ENCODE measurements at places on chromosomes 3 and 15.

DNA sequence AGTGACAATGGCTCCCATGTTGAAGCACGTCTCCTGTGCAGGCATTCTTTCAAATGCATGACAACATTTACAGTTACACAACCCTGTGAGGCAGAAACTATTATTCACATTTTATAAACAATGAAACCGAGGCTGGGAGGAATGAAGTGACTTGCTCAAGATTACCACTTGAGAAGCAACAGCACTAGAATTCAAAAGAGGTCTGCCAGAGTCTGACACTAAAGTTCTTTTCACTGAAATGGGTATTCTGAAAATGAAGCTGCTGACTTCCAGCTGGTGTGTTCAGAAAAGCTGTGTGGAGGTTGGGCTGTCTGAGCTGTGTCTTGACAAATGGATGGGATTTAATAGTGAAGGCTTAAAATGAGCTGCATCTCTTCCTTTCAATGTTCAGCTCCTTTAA is 104.4 kb downstream of the THSD4 start:
- DNase-seq = no peak

DNA sequence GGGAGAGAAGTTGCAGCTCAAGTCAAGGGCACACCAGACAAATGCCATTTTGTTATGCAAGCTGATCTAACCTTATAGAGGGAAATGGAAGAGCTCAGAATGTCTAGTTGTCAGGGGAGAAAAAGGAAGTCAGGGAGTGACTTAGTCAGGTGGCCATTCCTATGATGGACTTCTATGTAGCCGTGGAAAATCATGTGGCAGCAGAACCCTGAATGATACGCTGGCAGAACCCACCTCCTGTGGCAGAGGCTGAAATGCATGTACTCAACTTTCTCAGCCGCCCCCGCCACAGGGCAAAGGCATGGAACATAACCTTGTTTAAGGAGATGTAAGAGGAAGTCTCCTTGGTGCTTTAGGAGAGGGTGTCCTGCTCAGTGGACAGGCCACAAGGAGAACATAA is 37.7 kb upstream of the PARL start:
- DNase-seq = no peak

DNA sequence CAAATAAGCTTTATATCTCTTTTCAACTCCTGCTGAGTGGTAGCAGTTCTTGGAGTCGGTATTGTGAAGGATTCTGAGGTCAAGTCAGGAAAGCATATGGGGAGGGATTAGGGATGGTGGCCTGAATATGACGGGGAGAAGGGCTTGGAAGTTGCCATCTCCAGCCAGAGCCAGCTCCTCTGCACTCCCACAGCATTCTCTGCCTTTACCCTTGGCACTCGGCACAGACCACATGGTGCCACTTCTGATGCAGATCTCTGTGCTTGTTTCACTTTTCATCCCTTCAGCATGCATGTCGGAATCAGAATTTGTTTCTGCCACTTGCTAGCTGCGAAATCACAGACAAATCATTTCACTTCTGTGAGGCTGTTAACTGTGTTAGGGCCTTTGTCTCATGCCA is 52.5 kb downstream of the RAB11A start:
- no peak for DNase-seq

DNA sequence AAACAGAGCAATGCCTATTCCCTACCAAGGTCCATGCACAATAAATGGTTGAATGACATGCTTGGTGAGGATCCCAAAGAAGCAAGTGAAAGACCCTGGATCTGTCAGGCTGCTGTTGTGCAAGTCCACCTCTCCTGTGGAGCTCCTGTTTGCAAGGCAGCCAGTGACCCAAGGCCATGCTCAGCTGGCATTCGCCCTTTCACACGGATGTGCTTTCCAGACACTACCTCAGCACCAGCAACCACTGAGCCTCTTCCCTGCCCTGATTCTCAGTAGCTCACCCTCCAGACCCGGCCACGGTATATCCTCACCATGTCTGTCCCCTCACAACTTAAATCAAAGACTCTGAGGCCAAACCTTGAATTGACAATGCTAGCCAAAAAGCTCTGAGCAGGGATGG is 23.3 kb downstream of the WWTR1 start:
- DNase-seq = no peak

GRCh38 chr3:134852132-134852531 is 57.1 kb downstream of the EPHB1 start:
- no peak for DNase-seq

- DNase-seq = no peak
Measured at GRCh38 chr3:159501029-159501428, 487.6 kb upstream of the IL12A start.

DNA sequence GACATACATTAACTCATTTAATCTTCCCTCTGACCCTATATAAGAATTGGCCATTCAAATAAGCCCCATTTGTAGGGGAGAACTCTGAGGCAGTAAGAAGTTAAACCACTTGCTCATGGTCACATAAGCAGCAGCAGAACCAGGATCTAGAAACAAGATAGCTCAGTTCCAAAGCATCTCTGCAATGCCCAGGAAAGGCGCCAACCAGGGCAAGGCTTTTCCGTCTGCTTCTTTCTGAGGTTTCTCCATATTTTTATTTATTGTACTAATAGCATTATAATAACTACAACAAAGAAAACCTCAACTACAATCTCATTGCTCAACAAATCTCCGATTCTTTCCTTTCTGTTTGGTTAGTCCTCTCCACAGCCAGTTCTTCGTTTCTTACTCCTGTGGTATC is 4.3 kb upstream of the UBE2E2 start:
- no peak for DNase-seq
